ENCODE measurements at places on chromosomes 11 and 22.

GRCh38 chr11:61357233-61357893, 4.3 kb downstream of the CYB561A3 start:
- H3K4me1 ChIP-seq, result peaks cover 4% of the 10 kb centered on the region
- no peak overlapping the region for H3K4me3 ChIP-seq
- no peaks in the 10 kb centered on the region for H3K27me3 ChIP-seq
- no peak for DNase-seq
- peaks cover 6% of the 10 kb centered on the region for H3K36me3 ChIP-seq
- no peak overlapping the region for H3K27ac ChIP-seq

GRCh38 chr11:61815790-61816735, 740 bp downstream of the FADS1 start:
- peak overlapping the region; percentile 87 for H3K27ac ChIP-seq
- no peaks in the 10 kb centered on the region for H3K4me1 ChIP-seq
- peak overlapping the region; percentile 60 for H3K4me3 ChIP-seq
- DNase-seq, result peak; percentile 33

DNA sequence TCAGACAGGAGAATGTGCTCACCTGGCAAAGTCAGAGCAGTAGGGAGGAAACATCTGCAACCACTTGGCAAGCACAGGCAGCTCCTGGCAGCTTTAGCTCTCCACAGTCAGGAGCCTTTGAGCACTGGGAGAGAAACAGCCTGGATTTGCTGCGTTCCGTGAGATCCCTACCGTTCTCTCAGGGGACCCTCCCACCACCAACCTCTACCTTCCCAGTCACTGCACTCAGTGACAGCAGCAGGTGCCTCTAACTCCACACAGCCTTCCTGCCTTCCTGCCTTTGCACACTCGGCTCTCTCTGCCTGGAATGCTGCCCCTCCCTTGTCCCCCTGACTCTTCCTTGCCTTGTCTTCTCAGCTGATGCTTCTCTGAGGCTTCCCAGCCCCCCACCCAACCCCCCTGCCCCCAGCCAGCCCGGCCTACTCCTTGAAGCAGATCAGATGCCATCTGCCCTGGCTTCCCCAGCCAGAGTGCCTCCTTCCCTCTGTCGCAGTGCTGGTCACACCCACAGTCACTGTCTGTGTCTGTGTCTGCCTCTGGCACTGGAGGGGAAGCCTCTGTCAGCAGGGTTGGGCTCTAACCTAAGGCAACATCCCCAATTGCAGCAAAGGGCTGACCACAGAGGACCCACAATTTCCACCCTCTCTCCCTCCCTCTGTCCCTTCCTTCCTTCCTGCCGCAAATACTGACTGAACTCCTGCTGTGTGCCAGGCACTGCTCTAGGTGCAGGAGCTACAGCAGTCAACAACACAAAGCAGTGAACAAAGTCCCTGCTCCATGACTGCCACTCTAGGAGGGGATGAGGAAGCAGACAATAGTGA, 14.9 kb upstream of the TSKU start:
- H3K27me3 ChIP-seq, result no peaks in the 10 kb centered on the region
- H3K36me3 ChIP-seq, result no peaks in the 10 kb centered on the region
- no peak overlapping the region for H3K4me3 ChIP-seq
- peak overlapping the region; percentile 64 for H3K27ac ChIP-seq
- peak; percentile 72 for DNase-seq

DNA sequence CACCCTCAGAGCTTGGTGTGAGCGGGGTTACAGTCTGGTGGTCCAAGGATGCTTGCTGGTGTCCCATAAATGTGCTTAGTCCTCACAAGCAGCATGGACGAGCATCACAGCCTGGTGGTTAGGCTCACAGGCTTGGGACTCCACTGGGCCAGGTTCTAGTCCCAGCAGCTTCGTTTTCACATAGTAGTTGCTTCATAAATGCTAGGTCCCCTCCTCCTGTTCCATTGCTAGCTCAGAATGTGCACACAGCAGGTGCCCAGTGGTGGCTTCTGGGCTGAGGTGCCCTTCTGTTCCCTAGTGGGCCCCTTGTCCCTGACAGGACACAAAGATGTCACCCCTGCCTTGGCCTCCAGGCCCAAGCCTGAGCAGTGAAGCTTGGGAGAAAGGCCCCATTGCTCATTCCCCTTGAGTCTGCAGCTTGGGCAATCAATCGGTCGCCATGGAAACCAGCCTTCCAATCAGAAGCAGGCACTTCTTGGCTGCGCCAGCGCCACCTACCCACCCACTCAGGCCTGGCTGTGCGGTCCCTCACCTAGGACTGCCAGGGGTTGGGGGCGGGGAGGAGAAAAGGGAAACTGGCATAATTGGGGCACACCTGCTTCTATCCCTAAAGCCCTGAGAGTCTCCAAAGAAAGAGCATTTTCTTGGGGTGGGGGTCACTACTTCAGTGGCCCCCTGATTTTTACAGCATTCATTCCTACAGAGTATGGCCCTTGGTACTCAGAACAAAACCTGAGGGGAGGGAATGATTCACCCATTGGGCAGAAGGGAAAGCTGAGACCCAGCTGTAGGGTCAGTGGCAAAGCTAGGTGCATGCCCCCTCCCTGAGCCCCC, 48.1 kb downstream of the CYTH4 start:
- H3K4me1 ChIP-seq, result no peaks in the 10 kb centered on the region
- no peaks in the 10 kb centered on the region for H3K36me3 ChIP-seq
- H3K4me3 ChIP-seq, result no peak overlapping the region
- H3K27me3 ChIP-seq, result peaks cover 12% of the 10 kb centered on the region
- H3K27ac ChIP-seq, result no peak overlapping the region
- no peak for DNase-seq

DNA sequence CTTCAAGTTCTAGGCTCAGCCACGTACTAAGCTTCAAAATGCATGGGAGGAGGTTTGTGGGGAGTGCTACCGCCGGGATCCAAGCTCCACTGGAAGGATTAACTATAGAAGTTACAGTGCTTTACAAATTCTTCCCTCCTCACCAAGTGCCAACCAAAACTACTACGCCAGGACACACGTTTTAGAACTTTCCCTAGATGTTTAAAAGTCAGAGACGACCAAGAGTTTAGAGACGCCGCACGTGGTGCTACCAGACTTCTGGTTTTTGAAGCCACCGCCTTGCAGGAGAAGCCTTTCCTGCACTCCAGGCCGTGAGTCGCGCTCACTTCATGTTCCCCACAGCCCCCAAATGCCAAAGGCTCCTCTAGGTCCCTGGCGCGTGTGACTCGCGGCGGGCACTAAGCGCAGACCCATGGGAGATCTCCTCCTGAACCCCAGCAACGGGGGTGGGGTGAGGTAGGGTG, 734 bp downstream of the SNU13 start:
- H3K36me3 ChIP-seq, result no peaks in the 10 kb centered on the region
- no peaks in the 10 kb centered on the region for H3K4me1 ChIP-seq
- no peak for DNase-seq
- H3K27me3 ChIP-seq, result no peaks in the 10 kb centered on the region
- H3K4me3 ChIP-seq, result peak overlapping the region; percentile 81
- H3K27ac ChIP-seq, result peak overlapping the region; percentile 98

DNA sequence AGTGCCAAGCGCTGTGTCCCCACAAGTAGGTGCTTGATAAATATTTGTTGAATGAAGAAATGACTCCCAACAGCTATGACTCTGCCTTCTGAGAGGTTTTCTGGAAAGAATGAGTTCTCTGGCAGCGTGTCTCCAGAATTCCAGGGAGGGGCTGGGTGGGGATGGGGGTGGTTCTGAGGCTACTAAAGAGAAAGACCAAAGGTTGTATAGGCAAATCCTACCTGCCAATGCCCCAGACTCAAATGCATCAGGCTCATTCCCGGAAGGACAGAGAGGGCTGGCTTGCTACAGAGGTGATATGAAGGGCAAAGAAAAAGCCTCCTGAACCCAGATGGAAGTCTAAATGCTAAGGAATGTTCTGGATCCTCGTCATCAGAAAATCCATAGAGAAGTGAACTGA, 1.9 kb downstream of the DUSP18 start:
- no peaks in the 10 kb centered on the region for H3K27me3 ChIP-seq
- no peak overlapping the region for H3K4me3 ChIP-seq
- H3K4me1 ChIP-seq, result no peaks in the 10 kb centered on the region
- no peak overlapping the region for H3K27ac ChIP-seq
- peaks cover 6% of the 10 kb centered on the region for H3K36me3 ChIP-seq
- no peak for DNase-seq

DNA sequence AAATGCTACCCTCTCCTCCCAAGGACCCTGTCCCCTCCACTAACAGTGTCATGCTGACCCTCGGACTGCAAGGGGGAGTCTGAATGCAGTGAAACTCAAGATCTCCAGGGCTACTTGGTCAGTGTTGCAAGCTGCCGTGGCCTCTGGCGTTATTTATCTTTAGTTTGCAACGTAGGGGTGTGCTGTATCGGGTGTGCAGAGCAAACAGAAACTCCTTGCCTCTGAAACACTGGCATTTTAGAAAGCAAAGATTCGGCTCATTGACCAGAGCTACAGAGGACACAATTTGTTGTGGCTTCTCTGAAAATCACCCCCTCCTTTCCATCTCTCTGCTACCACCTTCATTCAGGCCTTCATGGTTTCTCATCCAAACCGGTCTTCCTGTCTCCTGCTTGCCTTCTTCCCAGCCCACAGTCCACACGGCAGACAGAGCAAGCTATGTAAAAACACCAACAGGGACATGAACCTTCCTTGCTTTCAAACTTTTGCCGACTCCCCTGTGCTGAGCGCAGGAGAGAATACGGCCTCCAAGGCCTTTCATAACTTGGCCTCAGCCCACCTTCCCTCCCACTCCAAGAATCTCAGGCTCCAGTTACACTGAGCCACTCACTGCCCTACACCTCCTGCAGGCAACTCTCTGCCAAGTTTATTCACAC, 14.9 kb downstream of the FZD4 start:
- H3K27me3 ChIP-seq, result no peaks in the 10 kb centered on the region
- peak overlapping the region; percentile 3 for H3K4me3 ChIP-seq
- peak; percentile 32 for DNase-seq
- H3K27ac ChIP-seq, result peak overlapping the region; percentile 32
- H3K36me3 ChIP-seq, result no peaks in the 10 kb centered on the region
- peaks cover 16% of the 10 kb centered on the region for H3K4me1 ChIP-seq

DNA sequence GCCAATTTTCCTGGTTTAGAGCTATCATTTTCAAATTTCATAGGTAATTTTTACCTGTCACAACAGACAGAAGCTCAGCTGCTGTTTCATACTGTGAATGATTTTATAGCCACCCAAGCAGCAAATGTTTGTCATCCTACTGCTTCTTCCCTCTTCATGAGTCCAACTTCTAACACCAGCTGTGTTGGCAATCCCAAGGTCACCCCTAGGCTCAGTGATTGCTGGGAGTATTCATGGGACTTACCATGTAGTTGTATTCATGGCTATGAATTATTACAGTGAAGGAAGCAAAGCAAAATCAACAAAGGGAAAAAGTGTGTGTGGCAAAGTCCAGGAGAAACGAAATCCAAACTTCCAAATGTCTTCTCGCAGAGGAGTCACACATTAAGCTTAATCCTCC, 28.5 kb downstream of the CUL5 start:
- no peaks in the 10 kb centered on the region for H3K27me3 ChIP-seq
- no peaks in the 10 kb centered on the region for H3K36me3 ChIP-seq
- no peak for DNase-seq
